ENCODE measurements at places on chromosomes 6 and 20. TPM values are rescaled to one million over a fixed set of nuclear protein-coding genes. Genes with fewer than 3 reads are reported as not detected.

- DNase-seq = no peak
These were observed 74.8 kb upstream of the TOP1 start for GRCh38 chr20:40953856-40954255.

DNA sequence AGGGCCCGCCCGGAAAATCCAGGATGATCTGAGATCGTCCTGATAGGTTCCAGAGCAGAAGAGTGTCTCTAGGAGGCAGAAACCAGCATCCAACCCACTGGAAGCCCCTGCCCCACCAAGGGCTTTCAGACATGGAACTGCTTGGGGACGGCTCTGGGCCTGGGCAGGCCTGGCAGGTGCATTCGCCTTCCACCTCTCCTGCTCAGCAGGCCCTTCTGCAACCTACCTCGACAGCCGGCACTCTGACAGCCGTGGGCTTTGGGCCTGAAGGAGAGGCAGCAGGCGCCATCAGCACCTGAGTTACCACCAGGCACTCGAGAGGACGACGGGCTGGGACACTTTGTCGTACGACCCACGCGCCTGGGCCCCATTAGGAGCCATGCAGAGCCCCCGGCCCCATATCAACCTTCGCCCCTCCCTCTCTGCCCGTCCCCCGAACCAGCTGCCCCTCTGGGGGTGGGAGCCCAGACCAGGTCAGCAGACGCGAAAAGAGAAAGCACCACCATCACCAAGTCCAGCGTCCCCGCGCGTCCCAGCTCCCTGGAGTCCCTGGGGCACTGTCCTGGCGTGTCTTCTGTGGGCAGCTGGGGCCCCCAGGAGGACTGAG lies 44.6 kb downstream of the KCNQ2 start:
- no peak for DNase-seq

GRCh38 chr6:53792016-53792415 lies 2.8 kb upstream of the LRRC1 start:
- no peak for DNase-seq

DNA sequence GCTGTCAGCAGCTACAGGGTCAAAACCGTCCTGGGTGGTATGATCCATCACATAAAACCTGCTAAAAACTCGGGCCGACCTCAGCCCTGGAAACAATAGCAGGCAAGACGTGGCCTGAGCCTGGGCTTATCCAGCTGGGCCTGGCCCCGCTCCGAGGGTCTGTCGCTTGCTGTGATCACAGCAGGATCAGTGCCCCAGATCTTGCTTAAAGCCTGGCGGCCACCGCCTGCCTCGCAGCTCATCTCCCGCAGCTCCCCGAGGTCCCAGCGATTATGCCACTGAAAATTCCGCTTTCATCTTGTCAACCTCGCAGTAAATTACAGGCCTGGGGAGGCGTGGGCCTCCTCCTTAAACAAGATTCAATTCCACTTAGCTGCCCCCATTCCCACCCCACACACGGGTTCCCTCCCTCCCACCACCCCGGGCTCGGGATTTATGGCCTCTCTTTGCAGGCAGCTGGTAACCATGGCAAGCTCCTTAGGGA lies 40.1 kb downstream of the CDH22 start:
- no peak for DNase-seq

DNA sequence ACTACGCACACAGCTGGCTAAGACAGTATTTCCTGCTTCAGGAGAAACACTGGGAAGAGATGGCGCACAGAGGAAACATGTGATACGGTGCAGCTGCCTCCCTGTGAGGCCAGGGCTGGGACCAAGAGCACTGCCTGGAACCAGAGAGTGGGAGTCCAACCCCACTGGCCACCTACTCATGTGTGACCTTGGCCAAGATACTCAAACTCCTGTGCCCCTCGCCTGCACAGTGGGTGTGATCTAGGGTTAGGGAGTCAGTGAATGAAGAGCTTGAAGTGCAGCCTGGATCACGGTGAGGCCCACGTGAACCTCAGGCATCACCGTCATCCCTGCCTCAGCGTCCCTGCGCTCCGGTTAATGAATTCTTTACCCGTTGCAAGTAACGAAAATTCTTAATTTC lies 41.7 kb upstream of the MPC1 start:
- DNase-seq = no peak

DNA sequence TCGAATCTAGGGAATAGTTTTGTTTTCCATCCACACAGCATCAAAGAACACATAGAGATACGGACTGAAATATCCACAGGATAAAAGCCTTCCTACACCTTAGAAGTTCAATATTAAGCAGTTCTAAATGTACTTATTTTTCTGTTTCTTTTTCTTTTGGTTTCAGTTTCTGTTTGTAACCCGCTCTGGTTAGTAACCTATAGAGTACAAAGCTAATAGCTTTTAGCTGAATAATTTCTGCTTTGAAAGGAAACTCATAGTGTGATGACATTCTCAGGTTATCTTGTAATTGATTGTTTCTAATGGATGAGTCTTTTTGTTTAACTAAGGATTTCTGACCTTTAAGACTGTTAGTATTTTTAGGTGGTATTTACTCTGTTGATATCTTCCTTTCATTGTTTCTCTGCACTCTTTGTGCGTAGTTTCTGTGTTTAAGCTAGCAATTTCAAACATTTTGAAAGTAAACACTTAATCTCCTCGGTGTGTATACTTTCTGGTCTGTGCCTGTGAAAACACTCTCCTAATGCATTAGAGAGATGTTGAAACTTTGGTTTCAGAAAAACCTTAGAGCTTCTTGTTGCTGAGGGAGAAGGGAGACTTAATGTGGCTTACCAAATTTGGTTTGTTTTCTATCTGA lies 385.5 kb downstream of the HDGFL1 start:
- peak; percentile 20 for DNase-seq

- DNase-seq = peak; percentile 38
These were observed 160.1 kb upstream of the CITED2 start for GRCh38 chr6:139534472-139535115.

DNA sequence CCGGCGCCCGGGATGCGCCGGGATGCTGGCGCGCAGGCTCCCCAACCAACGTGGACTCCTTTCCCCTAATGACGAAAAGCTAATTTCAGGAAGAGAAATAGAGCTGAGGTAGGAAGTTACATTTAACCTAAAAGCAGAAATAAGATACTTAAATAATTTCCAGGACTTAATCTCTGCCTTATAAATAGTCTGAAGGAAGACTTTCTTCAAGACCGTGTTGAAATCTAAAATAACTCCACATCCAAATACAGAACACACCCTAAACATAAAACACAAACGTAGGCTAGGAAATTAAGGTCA lies 1.3 kb downstream of the ASF1A start:
- no peak for DNase-seq

DNA sequence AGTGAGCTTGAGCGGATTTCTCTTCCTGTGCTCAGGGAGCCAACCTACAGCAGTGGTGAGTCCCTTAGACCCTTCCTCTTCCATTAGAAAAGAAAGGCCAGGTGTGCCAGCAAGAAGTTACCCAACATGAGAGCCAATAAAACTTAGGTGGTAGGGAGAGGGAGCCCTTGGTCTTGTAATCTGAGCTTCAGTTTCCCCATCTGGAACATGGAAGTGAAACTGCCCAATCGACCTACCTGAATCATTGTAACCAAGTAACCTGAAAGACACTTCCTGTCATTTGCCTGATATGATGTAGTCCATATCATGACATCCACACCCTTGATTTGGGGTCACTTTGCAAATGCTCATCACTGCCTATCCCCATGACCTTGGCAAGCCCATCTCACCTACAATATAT lies 66.4 kb downstream of the MDGA1 start:
- no peak for DNase-seq

DNA sequence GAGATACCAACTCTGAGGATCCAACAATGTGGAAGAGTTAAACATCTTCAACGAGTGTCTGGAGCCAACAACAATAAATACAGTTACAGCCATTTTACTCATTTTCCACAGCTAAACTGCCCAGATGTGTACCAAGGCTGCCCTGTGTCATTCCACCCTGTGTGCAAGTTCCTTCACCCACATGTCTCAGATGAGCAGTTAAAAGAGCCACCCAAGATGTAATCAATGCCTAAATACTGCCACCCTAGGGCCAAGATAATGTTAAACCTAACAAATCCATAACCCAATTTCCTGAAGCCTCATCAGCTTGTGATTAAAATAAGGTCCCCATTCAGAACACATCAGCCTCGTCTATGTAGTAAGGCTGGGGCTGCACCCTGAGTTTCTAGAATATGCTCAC lies 59.9 kb downstream of the GMDS start:
- no peak for DNase-seq

DNA sequence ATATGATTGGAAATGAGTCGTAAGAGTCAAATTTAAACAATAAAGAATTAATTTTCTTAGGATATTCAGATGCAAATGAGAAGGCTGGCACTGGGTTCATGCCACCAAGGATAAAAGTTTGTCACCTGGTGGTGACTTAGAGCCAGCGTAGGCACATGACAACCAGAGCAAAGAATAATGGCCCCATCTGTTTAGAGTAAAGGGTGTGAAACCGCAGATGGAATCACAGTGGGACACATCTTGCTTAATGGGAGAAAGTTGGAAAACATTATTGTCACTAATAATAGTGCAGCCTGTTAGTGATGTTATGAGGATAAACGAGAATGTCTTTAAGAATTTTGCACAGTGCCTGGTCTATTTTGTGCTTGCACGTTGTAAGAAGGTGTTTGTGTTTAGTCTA lies 727.8 kb downstream of the QKI start:
- no peak for DNase-seq

DNA sequence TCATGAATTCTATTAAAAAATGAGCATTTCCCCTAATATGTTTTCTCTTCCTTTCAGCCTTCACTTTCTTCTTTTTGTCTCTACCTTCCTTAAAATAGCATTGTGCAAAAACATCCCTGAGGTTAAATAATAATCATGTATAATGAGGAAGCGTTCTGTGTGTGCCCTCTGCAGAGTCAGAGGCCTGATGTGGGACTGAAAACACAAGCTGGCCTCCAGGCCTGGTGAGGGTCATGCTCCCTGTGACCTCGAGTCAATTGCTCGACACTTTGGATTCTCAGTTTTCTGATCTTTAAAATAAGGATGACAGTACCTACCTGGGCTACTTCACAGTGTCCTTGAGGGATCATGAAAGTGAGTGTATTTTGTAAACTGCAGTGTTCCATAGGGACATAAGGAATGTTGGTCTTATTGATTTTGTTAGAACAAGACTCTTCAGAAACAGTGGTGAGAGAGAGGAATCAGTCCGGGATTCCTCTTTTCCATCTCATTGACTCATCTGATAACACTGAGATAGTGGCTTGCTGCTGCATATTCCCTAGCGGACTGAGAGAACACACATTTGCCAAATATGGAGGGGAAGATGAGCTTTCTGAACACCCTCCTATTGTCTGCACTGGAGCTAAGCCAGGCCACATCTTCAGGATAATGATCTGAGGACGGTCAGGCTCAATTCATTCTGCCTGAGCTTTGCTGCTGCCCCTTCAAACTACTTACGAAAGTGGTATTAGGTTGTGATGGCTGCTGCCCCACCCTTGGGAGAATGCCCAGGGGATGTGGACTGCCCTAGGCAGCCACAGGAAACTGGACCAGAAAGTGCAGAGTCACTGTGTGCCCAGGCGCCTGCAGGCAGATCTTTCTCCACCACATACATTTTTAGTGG lies 39.6 kb upstream of the PDE7B start:
- DNase-seq = peak; percentile 61

DNA sequence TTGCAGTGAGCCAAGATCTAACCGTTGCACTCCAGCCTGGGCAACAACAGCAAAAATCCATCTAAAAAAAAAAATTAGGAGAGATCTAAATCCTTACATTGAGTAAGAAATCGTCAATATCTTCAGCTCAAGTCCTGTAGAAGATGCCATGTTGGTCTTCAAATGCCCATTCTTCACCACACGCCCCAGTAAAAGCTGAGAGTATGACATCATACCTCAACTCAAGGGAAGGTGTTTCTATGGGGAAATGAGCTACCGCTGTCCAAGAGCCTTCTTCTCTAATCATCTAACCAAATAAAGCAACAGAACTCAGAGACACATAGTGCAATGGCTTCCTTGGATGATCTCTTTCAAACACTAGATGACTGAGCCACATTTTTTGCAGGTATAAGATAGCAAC lies 2.5 kb upstream of the ZC3H12D start:
- no peak for DNase-seq

GRCh38 chr6:170293341-170294231 lies 2.7 kb upstream of the DLL1 start:
- no peak for DNase-seq

GRCh38 chr6:43737272-43738081 lies 32.5 kb upstream of the VEGFA start:
- peak; percentile 57 for DNase-seq

Gene TINAG
- 0.24 TPM for total RNA-seq

Gene PCMT1
- 74.4 TPM for total RNA-seq

Gene RAMACL
- total RNA-seq = 13.2 TPM
